ENCODE measurements at places on chromosomes 16 and 17.

GRCh38 chr16:12303653-12304052 lies 327.1 kb downstream of the SNX29 start:
- no peak for DNase-seq

GRCh38 chr17:57486882-57487301 lies 230.6 kb downstream of the MSI2 start:
- no peak for DNase-seq

- no peak for DNase-seq
These were observed 286.7 kb downstream of the IRX3 start for GRCh38 chr16:53999841-54000240.

GRCh38 chr16:1825864-1826690 lies 548 bp downstream of the HAGH start:
- DNase-seq = no peak

DNA sequence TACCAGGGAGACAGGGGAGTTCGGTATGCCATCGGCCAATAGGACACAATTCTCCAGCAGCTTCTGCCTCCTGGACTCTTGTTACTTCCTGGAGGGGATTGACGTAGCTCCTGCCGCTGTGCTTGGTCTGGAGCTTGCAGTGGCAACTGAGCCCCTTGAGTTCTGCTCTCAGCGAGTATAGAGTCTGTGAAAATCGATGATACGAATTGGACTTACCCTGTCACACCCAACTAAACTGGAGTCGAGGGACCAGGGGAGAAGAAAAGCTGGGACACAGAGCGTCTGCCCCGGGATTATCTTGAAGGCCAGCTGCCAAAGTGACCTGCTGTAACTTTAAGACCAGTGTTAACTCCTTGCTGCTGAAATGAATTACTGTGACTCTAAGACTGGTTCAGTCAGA lies 22.2 kb downstream of the SEC14L1 start:
- DNase-seq = no peak

GRCh38 chr16:19083670-19084069 lies 16.3 kb downstream of the COQ7 start:
- DNase-seq = no peak

GRCh38 chr17:51032850-51033249 lies 87.8 kb downstream of the SPAG9 start:
- DNase-seq = no peak

DNA sequence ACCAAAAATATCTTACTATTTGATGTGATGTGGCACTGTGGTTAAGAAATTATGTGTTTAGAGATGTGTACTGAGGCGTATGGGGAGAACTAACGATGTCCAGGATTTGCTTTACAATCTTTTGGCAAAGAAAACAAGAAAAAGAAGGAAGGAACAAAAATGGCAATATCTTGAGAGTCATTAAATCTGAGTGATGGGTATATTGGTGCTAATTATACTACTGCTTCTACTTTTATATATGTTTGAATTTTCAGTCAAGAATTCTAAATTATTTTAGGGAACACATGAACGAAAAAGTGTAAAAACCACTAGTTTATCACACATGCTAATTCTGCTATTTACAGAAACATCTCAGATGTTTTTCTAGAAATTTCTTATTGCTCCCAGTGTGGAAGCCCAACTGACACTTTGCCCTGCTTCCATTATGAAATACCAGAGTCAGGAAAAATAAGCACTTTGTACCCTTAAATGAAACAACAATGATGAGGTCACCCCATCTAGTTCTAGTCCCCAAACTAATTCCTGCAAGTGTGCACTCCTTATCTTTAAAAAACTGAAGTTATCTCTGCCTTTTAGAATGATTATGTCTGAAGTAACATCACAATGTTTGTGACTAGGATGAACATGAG lies 18.8 kb downstream of the TAT start:
- DNase-seq = no peak

GRCh38 chr17:10126616-10127501 lies 71.5 kb downstream of the GAS7 start:
- DNase-seq = no peak

GRCh38 chr16:72480911-72481310 lies 309.0 kb upstream of the PMFBP1 start:
- DNase-seq = no peak

DNA sequence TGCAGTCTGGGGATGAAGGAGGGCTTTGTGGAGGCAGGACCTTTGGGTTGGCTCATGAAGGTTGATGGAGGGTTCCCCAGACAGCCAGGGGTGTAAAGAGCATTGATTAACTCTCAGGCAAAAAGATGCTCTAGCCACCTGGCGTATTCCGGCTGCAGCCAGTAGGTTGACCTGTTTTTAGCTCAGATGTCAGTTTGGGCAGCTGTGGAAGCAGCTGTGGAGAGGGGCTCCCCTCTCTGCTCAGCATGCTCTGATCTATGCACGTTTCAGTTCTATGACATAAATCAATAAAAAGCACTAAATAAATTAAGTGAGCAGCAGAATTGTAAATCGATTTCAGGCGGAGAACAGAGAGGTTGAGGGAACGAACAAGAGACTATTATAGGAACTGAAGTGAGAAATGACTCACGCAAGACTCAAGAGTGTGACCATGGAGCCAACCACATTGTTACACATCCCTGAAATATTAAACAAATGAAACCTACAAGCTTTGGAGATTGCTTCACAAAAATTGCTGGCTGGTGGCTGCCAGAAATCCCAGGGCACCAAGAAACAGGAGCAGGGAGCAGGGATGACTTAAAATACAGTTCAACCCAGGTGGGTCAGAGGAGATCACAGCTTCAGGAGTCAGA lies 111.9 kb downstream of the GSG1L start:
- no peak for DNase-seq

DNA sequence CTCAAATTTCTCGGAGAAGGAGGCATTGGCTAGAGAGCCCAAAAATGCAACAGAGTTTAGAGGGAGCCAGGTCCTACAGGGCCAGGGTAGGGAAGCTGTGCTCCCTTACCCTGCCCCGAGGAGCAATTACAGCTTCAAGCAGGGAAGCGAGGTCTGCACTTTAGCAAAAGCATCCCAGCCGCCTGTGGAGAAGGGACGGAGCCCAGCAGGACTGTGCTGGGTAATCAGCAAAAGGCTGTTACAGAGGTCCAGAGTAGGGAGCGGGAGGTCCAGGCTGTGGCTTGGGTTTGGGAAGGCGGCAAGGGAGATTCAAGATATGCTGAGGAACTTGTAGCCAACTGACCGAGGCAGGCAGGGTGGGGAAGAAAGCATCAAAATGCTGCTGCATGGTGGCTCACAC lies 162.6 kb downstream of the TMEM132E start:
- DNase-seq = peak; percentile 22

DNA sequence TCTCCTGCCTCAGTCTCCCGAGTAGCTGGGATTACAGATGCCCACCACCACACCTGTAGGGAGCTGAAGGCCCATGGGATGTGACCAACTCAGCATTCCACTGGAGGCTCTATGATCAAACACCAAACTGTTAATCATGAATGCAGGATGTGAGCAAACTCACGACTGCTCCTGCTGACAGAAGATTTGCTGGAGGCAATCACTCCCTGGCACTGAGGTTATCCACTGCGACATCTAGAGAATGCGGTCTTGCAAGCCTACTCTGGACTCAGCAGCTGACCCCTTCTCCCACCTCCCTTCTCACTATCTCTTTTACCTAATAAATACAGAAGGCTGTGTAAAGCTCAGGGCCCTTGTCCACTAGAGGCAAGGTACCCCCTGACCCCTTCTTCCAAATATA lies 4.9 kb downstream of the TEX14 start:
- no peak for DNase-seq

DNA sequence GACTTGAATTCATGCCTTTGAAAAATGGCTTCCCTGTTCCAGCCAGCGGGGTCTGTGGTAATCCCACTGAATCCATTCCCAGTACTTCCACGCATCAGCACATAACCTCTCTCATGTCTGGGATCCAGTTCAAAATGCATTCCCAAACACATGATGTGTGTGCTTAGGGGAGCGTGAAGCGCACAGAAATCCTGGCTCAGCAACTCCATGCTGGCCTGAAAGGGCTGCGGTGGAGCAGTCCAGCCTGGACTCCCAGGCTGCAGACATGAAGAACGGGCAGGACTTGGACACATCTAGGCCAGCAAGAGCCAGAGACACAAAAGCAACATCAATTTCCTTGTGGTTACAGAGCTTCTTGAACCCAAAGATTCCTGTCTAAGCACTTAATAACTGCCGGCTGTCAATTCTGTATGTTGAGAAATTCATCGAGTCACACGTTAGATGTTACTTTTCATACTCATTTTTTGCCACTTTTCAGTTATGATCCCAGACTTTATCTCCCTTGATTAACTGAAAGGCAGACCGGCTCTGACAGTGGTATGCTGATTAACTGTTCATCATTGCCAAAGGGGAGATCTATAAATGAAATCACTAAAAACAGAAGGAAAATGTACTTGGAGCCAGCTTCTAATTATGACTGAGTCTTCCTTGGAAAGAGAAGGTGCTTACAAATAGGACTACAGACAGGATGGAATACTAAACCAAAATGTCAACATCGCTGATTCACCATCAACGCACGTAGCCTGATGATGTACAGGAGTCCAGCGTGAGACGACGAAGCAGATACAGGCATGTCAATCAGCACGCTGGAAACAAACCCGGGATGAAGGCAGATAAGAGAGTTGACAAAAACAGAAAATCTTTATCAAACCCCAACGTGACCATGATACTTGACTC lies 23.0 kb downstream of the NSMCE1 start:
- no peak for DNase-seq

DNA sequence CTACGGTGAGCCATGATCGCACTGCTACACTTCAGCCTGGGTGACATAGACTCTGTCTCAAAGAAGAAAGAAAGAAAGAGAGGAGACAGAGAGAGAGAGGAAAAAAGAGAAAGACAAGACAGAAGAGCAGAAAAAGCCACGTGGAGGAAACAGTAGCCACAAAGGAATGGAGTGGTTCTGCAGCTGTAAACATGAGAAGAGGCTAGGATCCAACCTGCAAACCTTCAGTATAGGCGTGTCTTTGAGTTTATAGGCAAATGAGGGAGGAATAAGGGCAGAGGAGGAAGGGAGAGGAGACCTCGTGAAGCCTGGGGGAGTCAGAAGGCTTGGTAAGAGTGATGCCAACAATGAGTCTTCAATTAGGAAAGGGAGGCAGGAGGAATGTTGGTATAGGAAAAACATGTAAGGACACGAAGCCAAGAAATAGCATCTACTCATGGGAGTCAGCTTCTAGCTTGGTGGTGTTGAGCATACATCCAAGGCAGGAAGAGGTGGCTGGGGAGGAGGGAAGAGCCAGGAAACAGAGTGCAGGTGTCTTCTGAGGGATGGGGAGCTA lies 3.9 kb downstream of the MED9 start:
- DNase-seq = no peak
